ENCODE measurements at places on chromosomes 3 and 15. TPM values are rescaled to one million over a fixed set of nuclear protein-coding genes. Genes with fewer than 3 reads are reported as not detected.

DNA sequence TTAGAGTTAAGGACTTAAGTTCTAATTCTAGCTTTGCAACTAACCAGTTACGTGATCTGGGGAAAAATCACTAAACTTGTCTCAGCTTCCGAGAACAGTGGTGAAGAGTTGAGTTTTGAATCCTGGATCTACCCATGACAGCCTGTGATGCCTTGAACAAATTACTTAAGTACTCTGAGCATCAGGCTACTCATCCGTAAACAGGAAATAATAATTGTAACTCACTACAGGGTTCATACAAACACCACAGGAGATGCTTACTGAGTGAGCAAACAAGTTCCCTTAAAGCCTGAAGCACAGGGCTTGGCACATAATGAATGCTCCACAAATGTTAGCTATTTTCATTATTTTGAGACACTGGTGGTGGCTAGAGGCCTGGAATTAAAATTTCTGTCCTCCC, 158.8 kb downstream of the ERC2 start:
- H3K36me3 ChIP-seq: no peaks in the 10 kb centered on the region
- no peaks in the 10 kb centered on the region for H3K27me3 ChIP-seq
- H3K4me3 ChIP-seq: no peak overlapping the region
- H3K27ac ChIP-seq: no peak overlapping the region
- H3K4me1 ChIP-seq: no peaks in the 10 kb centered on the region

GUCA1C gene
- not detected for total RNA-seq

- no peak for DNase-seq
- H3K36me3 ChIP-seq: no peaks in the 10 kb centered on the region
- no peaks in the 10 kb centered on the region for H3K27me3 ChIP-seq
- no peak overlapping the region for H3K27ac ChIP-seq
- H3K4me1 ChIP-seq: no peaks in the 10 kb centered on the region
Measured at GRCh38 chr3:153051427-153052095, 110.5 kb upstream of the RAP2B start.

SPTSSB gene
- total RNA-seq: not detected

DNA sequence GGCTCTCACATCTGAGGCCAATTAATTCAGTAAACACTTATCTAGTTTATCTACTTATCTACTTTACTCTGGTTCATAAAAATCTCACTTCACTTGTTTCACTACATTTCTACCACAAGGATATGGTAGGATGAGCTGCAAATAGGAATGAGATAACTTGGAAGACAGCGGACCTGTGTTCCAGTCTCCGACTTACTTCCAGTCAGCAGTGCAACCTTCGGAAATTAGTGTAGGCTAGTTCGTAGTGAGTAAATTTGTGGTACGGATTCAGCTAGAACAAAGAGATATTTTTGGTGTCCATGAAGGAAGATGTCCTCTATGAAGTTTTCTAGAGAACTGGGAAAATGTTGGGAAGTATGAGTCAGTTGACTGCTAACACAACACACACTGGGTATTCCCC, 66.3 kb downstream of the TPRG1 start:
- H3K4me3 ChIP-seq: no peak overlapping the region
- no peaks in the 10 kb centered on the region for H3K36me3 ChIP-seq
- no peaks in the 10 kb centered on the region for H3K4me1 ChIP-seq
- no peak for DNase-seq

- H3K4me1 ChIP-seq: peaks cover 39% of the 10 kb centered on the region
- H3K36me3 ChIP-seq: no peaks in the 10 kb centered on the region
- H3K27ac ChIP-seq: no peak overlapping the region
- no peak for DNase-seq
Measured at GRCh38 chr3:42123012-42123581, 31.9 kb downstream of the TRAK1 start.

DNA sequence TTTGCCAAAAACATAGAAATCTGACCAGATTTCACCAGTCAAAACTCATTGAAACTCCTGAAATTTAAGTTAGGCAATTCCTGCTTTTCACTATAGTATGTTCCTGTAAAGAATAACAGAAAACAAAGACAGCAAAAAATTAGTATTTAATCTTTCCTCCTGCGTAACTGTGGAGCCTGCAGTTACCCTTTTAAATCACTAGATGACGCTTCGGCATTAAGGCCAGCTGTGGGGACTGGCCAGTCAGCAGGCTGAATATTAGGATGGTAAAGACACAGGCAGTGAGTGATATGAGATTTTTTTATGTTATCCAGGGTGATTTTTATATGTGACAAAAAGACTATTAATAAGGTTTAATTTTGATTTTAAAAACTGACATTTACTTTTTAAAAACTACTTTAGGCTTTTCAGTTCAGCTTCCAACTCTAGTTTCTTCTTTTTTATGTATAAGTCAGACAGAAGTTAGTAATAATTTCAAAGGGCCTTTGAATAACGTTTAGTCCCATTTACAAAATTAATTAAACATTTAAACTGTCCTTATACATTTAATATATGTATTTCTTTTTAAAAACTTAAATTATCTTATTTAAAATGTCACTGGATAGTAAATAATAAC, 165.1 kb downstream of the PPM1L start:
- no peak overlapping the region for H3K4me3 ChIP-seq
- H3K27me3 ChIP-seq: no peaks in the 10 kb centered on the region
- H3K27ac ChIP-seq: no peak overlapping the region
- DNase-seq: no peak
- no peaks in the 10 kb centered on the region for H3K36me3 ChIP-seq

- peak overlapping the region; percentile 74 for H3K27ac ChIP-seq
- peak overlapping the region; percentile 80 for H3K4me3 ChIP-seq
- no peaks in the 10 kb centered on the region for H3K36me3 ChIP-seq
- no peaks in the 10 kb centered on the region for H3K27me3 ChIP-seq
- DNase-seq: peak; percentile 83
Measured at GRCh38 chr15:41333026-41333562, 413 bp downstream of the NUSAP1 start.

- H3K27me3 ChIP-seq: peaks cover 35% of the 10 kb centered on the region
- H3K4me1 ChIP-seq: peaks cover 7% of the 10 kb centered on the region
- no peak overlapping the region for H3K4me3 ChIP-seq
Measured at GRCh38 chr3:195820901-195821300, 9.2 kb upstream of the MUC4 start.

GRCh38 chr3:138477801-138478200, 43.4 kb downstream of the ESYT3 start:
- H3K27ac ChIP-seq: peak overlapping the region; percentile 11
- H3K36me3 ChIP-seq: no peaks in the 10 kb centered on the region
- H3K4me1 ChIP-seq: peaks cover 3% of the 10 kb centered on the region
- DNase-seq: no peak

DNA sequence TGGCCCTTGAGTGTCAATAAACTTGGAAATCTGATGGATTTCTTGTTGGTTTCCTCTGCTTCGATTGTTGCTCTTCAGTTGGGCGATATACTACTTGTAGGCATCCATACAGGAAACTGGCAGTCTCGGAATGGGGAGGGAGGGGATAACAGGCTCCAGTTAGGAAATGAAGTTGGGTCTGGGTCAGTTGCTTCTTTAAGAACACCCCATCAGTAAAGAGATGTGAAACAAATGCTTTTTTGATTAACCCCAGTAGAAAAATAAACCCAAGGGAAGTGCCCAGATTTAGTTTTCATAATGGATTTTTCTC, 681 bp downstream of the CHMP2B start:
- H3K36me3 ChIP-seq: no peaks in the 10 kb centered on the region
- H3K4me1 ChIP-seq: peaks cover 15% of the 10 kb centered on the region
- DNase-seq: no peak

Measured in left lung (tissue), 14 donors.